ENCODE measurements at places on chromosomes 13 and 19.

GRCh38 chr19:30135797-30136196 is 193.8 kb downstream of the URI1 start:
- no peak for DNase-seq

- DNase-seq, result no peak
These were observed 25.3 kb upstream of the MAB21L1 start for GRCh38 chr13:35501661-35502235.

DNA sequence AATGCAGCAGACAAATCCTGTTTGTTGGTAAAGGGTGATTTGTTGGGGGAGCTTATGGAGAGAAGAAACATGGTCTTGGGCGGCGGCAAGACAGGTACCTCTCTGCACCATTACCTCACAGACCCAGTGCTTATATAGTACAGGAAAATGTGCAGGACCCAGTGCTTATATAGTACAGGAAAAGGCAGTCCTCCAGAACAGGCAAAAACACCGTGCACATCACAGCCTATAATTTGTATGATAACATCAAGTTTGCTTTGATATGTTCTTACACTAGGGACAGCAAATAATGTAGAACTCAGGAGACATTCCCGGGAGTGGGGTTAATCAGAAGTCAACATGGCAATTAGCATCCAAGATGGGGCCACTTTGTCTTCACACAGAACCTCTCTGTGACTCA is 20.9 kb downstream of the VAV1 start:
- DNase-seq, result no peak

GRCh38 chr19:10720607-10721125 is 2.8 kb downstream of the DNM2 start:
- no peak for DNase-seq

- no peak for DNase-seq
These were observed 99.0 kb downstream of the MBNL2 start for GRCh38 chr13:97321101-97321500.

GRCh38 chr13:92303428-92303827 is 905.0 kb downstream of the GPC5 start:
- no peak for DNase-seq
